Dermis blood vessel endothelial cell (primary cell): ENCODE measurements at places on chromosomes 5 and 9. TPM values are rescaled to one million over a fixed set of nuclear protein-coding genes. Genes with fewer than 3 reads are reported as not detected.

DNA sequence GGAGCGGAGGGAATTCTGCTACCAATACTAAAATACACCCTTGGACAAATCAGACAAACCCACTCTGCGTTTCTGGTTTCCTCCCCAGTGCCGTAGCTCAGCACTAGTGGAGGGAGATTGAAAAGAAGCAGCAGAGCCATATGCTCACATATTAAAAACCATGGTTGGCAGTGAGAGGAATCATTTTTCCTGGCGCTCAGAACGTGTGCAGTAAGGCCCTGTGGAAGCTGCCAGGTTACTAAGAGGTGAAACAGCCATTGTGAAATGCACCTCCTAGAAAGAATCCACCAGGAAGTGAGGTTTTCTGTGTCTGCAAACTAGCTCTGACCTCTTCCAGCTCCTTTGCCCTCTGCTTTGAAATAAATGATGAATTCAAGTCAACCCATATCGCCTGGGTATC is 177.2 kb downstream of the ERCC6L2 start:
- no peak for DNase-seq

TAF1L gene
- under 0.01 TPM in 2 replicates for total RNA-seq

MYMK gene
- total RNA-seq = not detected in 2 replicates

FOXD4L6 gene
- under 0.01 and 0.09 TPM in 2 replicates for total RNA-seq

DNA sequence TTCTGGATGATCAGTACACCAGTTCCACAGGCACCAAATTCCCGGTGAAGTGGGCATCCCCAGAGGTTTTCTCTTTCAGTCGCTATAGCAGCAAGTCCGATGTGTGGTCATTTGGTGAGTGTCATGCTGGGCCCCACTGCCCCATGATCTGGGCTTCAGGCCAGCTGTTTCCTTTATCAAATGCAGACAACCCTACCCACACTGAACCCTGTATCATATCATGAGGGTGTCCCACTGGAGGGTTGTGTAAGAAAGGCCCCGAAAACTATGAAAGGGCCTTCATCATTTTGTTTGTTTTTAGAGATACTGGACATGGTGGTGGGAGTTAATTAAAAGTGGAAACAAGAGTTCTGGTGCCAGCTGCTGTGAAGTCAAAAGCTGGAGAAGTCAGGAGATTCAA is 20.0 kb upstream of the CYFIP2 start:
- DNase-seq = no peak

DNA sequence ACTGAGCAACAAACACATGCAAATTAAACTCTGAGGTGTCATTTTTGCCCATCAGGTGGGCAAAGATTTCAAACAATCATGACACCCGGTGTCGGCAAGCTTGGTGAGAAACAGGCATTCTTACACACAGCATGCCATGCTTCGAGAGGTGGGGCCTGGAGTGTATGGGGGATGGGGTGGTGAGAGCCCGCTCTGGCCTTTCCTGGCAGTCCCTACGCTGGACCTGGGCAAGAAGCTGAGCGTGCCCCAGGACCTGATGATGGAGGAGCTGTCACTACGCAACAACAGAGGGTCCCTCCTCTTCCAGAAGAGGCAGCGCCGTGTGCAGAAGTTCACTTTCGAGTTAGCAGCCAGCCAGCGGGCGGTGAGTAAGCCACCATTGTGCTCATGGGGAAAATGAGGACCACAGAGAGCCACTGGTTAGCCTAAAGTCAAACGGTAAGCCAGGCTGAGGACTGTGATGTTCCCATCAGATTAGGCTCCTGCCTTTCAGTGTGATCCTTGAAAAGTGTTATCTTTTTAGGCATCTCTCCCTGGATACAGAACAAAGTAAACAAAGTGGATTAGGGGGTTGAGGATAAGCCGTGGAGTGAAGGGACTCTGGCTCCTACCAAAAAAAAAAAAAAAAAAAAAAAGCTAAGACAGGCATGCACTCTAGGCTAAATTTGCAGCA is 9.4 kb downstream of the MYOZ3 start:
- no peak for DNase-seq

- DNase-seq = no peak
Measured at GRCh38 chr9:30851600-30851999, 1532.8 kb upstream of the ACO1 start.

DNA sequence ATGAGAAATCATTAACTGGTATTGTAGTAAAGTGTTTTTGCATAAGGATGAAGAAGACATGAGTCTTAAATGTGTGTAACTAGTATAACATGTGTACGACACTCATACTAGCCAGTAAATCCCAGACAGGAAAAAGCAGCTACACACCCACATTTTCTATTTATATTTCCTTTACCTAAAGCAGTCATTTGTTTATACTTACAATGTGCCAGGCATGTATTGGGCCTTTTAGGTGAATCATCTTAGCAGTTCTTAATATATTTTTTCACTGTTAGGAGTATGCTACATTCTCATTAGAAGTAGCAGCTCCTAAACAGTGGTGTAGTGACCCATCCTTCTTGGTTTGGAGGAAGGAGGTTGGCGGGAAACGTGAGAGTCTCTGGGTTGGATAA is 55.8 kb upstream of the TMC1 start:
- peak; percentile 52 for DNase-seq

ALDOB gene
- under 0.01 TPM in 1 of 2 replicates, not detected in the other for total RNA-seq

DNA sequence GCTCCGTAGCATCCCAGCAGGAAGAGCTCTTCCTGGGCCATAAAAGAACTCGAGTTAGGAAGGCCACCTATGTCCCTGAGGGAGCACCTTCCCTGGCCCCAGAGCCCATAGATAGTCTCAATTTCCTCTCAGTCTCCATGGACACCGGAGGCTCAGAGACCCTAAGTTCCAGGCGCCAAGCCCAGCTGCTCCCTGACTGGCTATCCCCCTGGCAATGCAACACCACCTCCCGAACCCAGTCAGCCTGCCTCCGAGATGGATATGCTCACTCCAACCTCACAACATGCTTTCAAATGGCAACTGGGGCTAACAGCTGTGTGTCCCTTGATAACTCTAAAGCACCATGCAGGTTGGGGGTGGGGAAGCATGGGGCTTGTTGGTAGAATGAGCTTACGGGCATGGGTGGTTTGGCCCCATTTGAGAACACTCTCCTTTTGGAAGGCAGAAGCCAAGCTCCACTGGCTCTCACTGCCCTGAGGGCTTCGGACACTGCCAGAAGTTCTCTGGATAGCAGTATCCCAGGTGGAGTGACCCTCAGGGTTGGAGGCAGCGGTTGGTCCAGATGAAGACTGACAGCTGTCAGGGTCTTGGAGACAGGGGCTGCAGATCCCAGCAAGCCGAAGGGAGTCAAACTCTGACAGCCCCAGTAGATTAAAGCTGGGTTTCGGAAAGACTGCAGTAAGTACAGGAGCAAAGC is 165.3 kb downstream of the PAX5 start:
- no peak for DNase-seq

DNA sequence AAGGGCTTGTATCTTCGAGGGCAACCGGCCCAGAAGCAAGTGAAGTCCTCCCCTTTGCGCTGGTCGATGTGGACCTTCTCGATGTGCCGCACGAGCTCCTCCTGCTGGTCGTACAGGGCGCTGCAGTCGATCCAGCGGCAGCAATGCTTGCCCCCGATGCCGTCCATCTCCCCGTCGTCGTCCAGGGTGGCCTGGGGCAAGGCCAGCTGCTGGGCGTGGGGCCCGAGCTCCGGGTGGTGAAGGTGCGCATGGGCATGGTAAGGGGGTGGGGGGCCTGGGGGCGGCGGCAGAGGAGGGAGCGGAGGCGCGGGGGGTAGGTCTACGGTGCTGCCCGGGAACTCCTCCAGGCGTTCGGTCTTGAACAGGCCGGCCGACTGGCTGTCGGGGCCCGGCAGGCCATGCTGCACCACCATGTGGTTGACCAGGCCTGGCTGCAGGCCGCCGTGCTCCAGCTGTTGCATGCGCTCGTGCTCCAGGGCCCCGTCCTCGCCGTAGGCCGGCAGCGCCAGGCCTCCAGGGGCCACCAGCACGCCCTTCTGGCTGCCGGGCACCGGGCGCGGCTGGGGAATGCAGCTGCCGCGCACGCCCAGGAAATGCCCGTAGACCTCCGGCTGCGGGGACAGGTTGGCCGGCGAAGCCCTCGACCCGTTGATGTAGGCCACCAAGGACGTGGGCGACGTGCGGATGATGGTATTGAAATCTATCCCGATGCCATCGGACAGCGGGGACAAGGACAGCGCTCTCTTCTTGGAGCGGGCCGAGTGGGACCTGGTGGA is 181.8 kb downstream of the GLIS3 start:
- peak; percentile 13 for DNase-seq

DNA sequence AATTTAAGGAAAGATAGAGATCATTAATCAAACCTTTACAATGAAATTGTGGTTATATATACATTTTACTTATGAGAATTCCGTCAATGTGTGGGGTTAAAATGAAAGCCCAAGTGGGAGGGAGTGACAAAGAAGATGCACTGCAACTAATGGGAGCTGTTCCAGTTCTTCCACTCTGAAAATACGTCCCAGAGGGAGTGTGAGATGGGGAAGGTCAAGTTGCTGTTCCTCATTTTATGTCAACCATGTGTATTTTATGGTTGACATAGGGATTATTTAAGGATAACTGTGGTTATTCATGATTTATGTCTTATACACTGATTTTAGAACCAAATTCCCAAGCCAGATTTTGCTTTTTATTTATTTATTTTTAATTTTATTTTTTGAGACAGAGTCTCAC is 14.2 kb upstream of the RGS3 start:
- DNase-seq = no peak

EDIL3 gene
- total RNA-seq = 0.65 and 1.5 TPM in 2 replicates

PCDHB9 gene
- total RNA-seq = 0.14 and 0.17 TPM in 2 replicates

AQP3 gene
- under 0.01 and 0.51 TPM in 2 replicates for total RNA-seq

DNA sequence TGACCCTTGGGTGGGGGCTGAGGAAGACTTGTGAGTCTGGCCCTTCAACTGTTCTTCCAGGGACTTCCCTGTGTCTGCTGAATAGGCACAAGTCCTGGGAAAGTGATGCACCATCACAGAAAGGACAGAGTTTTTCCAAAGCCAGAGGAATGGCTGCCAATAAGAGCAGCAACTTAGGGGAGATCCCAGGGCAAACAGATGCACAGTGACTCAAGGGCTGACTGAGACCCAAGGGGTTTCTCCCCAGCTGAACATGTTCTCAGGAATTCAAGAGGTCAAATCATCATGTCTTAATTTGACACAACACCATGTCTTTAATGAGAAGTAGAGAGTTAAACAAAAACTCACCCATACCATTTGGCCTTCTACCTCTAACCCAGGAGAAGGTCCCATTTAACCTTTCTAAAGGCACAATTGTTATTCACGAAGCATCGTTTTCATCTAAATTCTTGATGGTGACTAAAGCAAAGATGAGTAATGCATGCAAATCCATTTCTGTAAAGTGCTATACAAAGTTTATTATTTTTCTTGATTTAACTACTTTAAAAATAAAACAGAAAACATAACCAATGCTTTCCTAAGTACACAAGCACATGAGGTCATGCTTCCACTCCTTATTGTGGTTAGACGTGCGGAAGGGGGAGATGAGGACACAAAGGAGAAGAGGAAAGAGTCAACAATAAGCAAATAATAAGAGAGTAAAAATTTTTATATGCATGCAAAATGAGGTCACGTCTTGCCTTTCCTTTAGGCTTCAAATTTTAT is 324.1 kb downstream of the PLK2 start:
- peak; percentile 27 for DNase-seq

GRCh38 chr5:86439593-86440110 is 178.1 kb upstream of the COX7C start:
- DNase-seq = no peak

PCDHGA1 gene
- total RNA-seq = 0.33 and 0.34 TPM in 2 replicates

- DNase-seq = no peak
Measured at GRCh38 chr5:73263001-73263710, 90.2 kb downstream of the TMEM174 start.

SH3GL2 gene
- 0.05 and 0.17 TPM in 2 replicates for total RNA-seq

- DNase-seq = no peak
Measured at GRCh38 chr9:84151640-84152039, 171.0 kb downstream of the RMI1 start.

LCN15 gene
- 0.05 TPM in 1 of 2 replicates, not detected in the other for total RNA-seq
